ENCODE measurements at places on chromosomes 4 and X. TPM values are rescaled to one million over a fixed set of nuclear protein-coding genes. Genes with fewer than 3 reads are reported as not detected.

- H3K4me1 ChIP-seq: peaks cover 40% of the 10 kb centered on the region
- peak within 1 kb of the TSS; percentile 64 for H3K4me3 ChIP-seq
- no peak within 1 kb of the TSS for H3K27ac ChIP-seq
- H3K36me3 ChIP-seq: no peaks in the 10 kb centered on the region
- peak; percentile 84 for DNase-seq
Observed at GRCh38 chr4:42396752-42397634, at the start of gene SHISA3. TSS of gene SHISA3 (plus strand) at chr4:42397488. CDS start at chr4:42398057, 569 bp downstream.

LIMCH1 gene
- total RNA-seq: 1.5 TPM

- no peaks in the 10 kb centered on the region for H3K27me3 ChIP-seq
- no peak overlapping the region for H3K27ac ChIP-seq
- peaks cover 6% of the 10 kb centered on the region for H3K4me1 ChIP-seq
- H3K36me3 ChIP-seq: no peaks in the 10 kb centered on the region
- no peak for DNase-seq
Observed at GRCh38 chrX:68462197-68462596, 28.9 kb upstream of the OPHN1 start.

DNA sequence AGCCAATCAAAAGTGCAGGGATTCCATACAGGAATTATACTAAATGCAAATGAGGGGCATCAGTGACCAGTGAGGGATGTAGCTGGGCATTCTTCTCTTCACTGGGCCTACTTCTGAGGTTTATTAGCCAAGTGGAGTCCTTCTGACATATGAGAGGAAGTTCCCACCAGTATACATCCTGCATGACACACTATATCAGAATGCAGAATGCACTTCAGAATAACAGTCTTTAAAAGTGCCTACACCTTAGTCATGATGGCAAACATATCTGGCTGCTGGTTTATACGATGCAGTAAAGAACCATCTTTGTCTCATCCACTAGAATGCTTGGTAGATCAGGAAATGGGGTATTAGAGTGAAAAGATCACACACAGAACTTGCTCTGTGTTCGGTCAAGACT is 180.3 kb upstream of the PPARGC1A start:
- H3K4me1 ChIP-seq: no peaks in the 10 kb centered on the region
- DNase-seq: no peak
- H3K4me3 ChIP-seq: no peak overlapping the region
- H3K36me3 ChIP-seq: no peaks in the 10 kb centered on the region

- H3K4me1 ChIP-seq: 0 out of 2 replicates have a peak, but pooled peaks cover 4% of the 10 kb centered on the region
- H3K36me3 ChIP-seq: no peaks in the 10 kb centered on the region
- no peaks in the 10 kb centered on the region for H3K27me3 ChIP-seq
- no peak overlapping the region for H3K27ac ChIP-seq
- DNase-seq: peak; percentile 53
- no peak overlapping the region for H3K4me3 ChIP-seq
Observed at GRCh38 chrX:107659768-107660167, 31.5 kb downstream of the PRPS1 start.

All from GM23338 (cell line).